ENCODE measurements at places on chromosomes 7 and 10. TPM values are rescaled to one million over a fixed set of nuclear protein-coding genes. Genes with fewer than 3 reads are reported as not detected.

GRCh38 chr10:112460366-112460765, 13.4 kb downstream of the VTI1A start:
- H3K4me3 ChIP-seq = no peak overlapping the region
- H3K4me1 ChIP-seq = no peaks in the 10 kb centered on the region
- H3K27ac ChIP-seq = no peak overlapping the region
- no peak for DNase-seq
- no peaks in the 10 kb centered on the region for H3K27me3 ChIP-seq

- peaks cover 9% of the 10 kb centered on the region for H3K4me1 ChIP-seq
- no peaks in the 10 kb centered on the region for H3K36me3 ChIP-seq
- no peak for DNase-seq
Measured at GRCh38 chr10:42479057-42479456, 159.3 kb downstream of the ZNF33B start.

DNA sequence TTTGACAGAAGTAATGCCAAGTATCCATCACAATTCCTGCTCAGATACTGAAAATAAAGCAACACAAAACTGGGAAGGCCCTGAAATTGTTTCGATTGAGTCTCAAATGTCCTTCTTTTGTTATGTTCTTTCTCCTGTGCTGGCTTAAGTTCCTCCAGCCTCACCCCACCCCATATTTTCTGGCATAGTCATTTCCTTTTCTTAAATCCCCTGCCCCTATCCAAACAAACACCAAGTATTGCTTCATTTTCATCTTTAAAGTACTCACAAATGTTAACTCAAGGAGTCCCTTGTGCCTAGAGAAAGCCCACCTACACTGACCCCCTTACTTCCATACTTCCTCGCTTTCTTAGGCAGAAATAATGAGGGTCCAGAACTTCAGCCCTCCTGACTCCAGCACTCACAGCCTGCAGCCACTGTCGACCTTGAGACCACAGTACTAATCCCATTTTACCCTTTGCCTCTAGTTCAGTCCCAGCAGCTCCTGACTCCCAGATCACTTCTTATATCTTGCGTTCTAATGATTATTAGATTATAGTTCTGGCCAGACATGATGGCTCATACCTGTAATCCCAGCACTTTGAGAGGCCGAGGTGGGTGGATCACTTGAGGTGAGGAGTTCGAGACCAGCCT, 73.2 kb upstream of the ST8SIA6 start:
- no peaks in the 10 kb centered on the region for H3K36me3 ChIP-seq
- no peak overlapping the region for H3K27ac ChIP-seq
- H3K27me3 ChIP-seq = no peaks in the 10 kb centered on the region
- H3K4me1 ChIP-seq = no peaks in the 10 kb centered on the region
- DNase-seq = no peak

TIAL1 gene
- 81.7 TPM for total RNA-seq

GRCh38 chr7:103944230-103944900, 45.1 kb downstream of the RELN start:
- no peaks in the 10 kb centered on the region for H3K36me3 ChIP-seq
- H3K4me1 ChIP-seq = no peaks in the 10 kb centered on the region
- H3K27ac ChIP-seq = no peak overlapping the region
- no peak overlapping the region for H3K4me3 ChIP-seq
- no peak for DNase-seq
- H3K27me3 ChIP-seq = no peaks in the 10 kb centered on the region

DNAJB6 gene
- total RNA-seq = 130 TPM

SLC26A5 gene
- 0.36 TPM for total RNA-seq

FAM3C gene
- total RNA-seq = 58.9 TPM

- DNase-seq = no peak
- H3K4me3 ChIP-seq = no peak overlapping the region
Measured at GRCh38 chr7:34058801-34059135, 153.4 kb downstream of the BMPER start.

VAX1 gene
- not detected for total RNA-seq

OPN1SW gene
- total RNA-seq = not detected

- H3K27ac ChIP-seq = no peak overlapping the region
- no peak overlapping the region for H3K4me3 ChIP-seq
- DNase-seq = no peak
- no peaks in the 10 kb centered on the region for H3K36me3 ChIP-seq
Measured at GRCh38 chr7:140053812-140054539, 8.8 kb downstream of the PARP12 start.

GRM3 gene
- total RNA-seq = not detected

RET gene
- 5.4 TPM for total RNA-seq

- H3K36me3 ChIP-seq = no peaks in the 10 kb centered on the region
- H3K27me3 ChIP-seq = no peaks in the 10 kb centered on the region
- no peak overlapping the region for H3K4me3 ChIP-seq
- H3K27ac ChIP-seq = peak overlapping the region; percentile 32
- H3K4me1 ChIP-seq = no peaks in the 10 kb centered on the region
Measured at GRCh38 chr7:151695951-151696541, 176.4 kb upstream of the RHEB start.

GRCh38 chr10:110495731-110496552, 1.8 kb upstream of the DUSP5 start:
- H3K4me1 ChIP-seq = no peaks in the 10 kb centered on the region
- peak overlapping the region; percentile 83 for H3K4me3 ChIP-seq
- H3K36me3 ChIP-seq = no peaks in the 10 kb centered on the region
- peak; percentile 76 for DNase-seq
- H3K27me3 ChIP-seq = no peaks in the 10 kb centered on the region
- peak overlapping the region; percentile 97 for H3K27ac ChIP-seq

DNA sequence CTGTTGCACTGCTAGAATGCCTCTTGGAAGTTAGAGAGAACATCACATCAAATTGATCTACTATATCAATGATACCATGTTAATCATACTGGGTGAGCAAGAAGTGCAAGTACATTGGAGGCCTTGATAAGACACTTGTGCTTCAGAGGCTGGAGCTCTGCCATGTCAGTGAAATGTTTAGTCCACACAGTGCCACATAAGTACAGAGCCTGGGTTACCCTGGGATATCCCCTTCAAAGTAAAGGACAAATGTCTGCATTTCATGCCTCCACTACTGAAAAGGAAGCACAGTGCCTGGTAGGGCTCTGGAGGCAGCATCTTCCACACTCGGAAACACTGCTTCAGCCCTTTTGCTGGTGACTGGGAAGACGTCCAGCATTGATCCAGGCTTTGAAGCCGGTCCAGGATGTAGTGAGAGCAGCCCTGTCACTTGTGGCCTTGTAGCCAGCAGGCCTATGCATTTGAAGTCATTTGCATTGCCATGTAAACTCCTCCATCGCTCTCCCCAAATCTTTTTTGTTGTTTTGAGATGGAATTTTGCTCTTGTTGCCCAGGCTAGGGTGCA, 15.7 kb upstream of the STN1 start:
- H3K4me3 ChIP-seq = no peak overlapping the region
- H3K36me3 ChIP-seq = no peaks in the 10 kb centered on the region
- no peaks in the 10 kb centered on the region for H3K4me1 ChIP-seq
- DNase-seq = no peak

DNA sequence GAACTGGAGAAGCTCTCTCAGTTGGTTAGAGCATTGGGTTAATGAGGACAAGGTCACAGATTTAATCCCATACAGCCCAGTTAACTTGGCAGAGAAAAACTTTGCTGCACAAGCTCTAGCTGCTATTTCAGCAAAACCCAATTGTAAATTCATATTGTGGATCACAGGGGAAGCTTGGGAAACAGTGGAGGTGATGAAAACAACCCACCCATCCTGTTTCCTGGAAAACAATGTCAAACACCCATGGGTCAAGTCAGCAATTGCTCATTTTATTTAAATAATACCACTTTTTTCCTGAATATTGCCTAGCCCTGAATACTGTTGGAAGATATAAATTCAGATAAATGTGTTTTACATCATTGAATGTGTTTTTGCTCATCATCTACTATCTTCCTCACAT, 900.6 kb upstream of the LRRTM3 start:
- H3K4me1 ChIP-seq = no peaks in the 10 kb centered on the region
- no peaks in the 10 kb centered on the region for H3K36me3 ChIP-seq
- DNase-seq = no peak
- no peak overlapping the region for H3K4me3 ChIP-seq
- no peaks in the 10 kb centered on the region for H3K27me3 ChIP-seq
- no peak overlapping the region for H3K27ac ChIP-seq

ADD3 gene
- total RNA-seq = 29.6 TPM

GRCh38 chr7:27840313-27840712, 100.4 kb downstream of the TAX1BP1 start:
- no peaks in the 10 kb centered on the region for H3K27me3 ChIP-seq
- no peak overlapping the region for H3K27ac ChIP-seq
- H3K4me1 ChIP-seq = no peaks in the 10 kb centered on the region
- no peak overlapping the region for H3K4me3 ChIP-seq
- no peaks in the 10 kb centered on the region for H3K36me3 ChIP-seq
- DNase-seq = no peak

DNA sequence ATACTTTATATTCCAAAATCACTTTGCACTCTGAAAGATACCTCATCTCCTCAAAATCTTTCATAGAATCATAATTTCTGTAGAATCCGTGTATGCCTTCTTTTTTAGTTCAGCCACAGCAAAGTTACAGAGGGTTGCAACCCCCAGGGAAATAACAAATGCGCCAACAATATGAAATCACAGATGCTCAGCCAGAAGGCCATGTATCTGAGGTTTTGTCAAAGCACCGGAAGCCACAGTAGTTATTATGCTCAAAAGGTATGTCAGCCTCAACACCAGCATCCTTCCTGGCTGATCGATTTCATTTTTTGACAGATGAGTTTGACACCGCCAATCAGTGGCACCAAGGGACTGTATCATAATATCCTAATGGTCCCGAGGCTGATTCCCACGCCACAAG, 204.1 kb downstream of the KCNMA1 start:
- H3K27ac ChIP-seq = no peak overlapping the region
- DNase-seq = no peak
- H3K27me3 ChIP-seq = no peaks in the 10 kb centered on the region
- H3K4me3 ChIP-seq = no peak overlapping the region
- no peaks in the 10 kb centered on the region for H3K36me3 ChIP-seq

GRCh38 chr7:81715984-81716588, 53.8 kb downstream of the HGF start:
- no peak overlapping the region for H3K4me3 ChIP-seq
- DNase-seq = no peak
- no peaks in the 10 kb centered on the region for H3K36me3 ChIP-seq
- no peak overlapping the region for H3K27ac ChIP-seq
- peaks cover 8% of the 10 kb centered on the region for H3K4me1 ChIP-seq

OR13A1 gene
- not detected for total RNA-seq

- DNase-seq = no peak
- H3K27me3 ChIP-seq = no peaks in the 10 kb centered on the region
- no peaks in the 10 kb centered on the region for H3K36me3 ChIP-seq
- no peak overlapping the region for H3K4me3 ChIP-seq
- no peaks in the 10 kb centered on the region for H3K4me1 ChIP-seq
Measured at GRCh38 chr10:61329854-61330253, 123.3 kb downstream of the TMEM26 start.

GRCh38 chr10:117240621-117241529, at the start of gene SLC18A2:
SLC18A2 (plus strand) TSS chr10:117241114; CDS start chr10:117241694, 580 bp downstream.
- no peaks in the 10 kb centered on the region for H3K36me3 ChIP-seq
- no peak within 1 kb of the TSS for H3K27ac ChIP-seq
- peak within 1 kb of the TSS; percentile 18 for H3K4me3 ChIP-seq
- no peak for DNase-seq
- no peaks in the 10 kb centered on the region for H3K4me1 ChIP-seq
- H3K27me3 ChIP-seq = peaks cover 26% of the 10 kb centered on the region

DNA sequence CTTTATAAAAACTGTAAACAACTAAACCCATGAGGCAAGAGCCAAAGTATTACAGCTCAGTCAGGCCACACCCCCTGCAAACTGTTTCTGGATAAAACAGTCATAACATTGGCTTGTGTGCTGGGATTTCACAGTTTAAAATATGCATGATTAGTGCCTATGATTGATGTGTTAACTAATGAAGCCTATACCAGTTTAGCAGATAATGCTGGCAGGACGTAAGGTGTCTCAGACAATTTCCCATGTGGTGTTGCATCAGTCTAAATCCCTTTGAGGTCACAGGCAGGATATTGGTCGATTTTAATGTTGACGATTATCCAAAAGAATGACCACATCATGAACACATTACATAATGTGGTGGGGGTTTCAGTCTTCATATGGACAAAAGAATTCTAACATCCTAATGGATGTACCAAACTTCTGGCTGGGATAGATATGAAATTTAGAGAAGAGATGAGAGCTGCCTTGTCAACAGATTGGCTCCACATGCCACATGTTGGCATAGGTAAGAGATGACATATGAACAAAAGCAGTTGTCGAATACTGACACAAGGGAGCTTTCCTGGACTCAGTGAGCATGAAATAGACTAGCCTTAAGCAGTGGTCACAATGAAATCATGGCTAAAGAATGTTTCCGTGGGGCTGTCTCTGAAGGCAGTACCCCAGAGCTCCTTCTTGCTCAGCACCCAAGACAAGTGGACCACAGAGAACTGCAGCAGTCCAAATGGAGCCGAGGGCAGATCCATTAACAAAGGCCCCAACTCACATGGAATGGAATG, 445.6 kb downstream of the GFRA1 start:
- H3K4me1 ChIP-seq = no peaks in the 10 kb centered on the region
- DNase-seq = no peak
- no peak overlapping the region for H3K4me3 ChIP-seq
- peak overlapping the region; percentile 64 for H3K27ac ChIP-seq

- no peak for DNase-seq
- no peaks in the 10 kb centered on the region for H3K36me3 ChIP-seq
- H3K4me1 ChIP-seq = peaks cover 19% of the 10 kb centered on the region
Measured at GRCh38 chr10:51574248-51575048, 124.9 kb downstream of the CSTF2T start.

- H3K27ac ChIP-seq = no peak overlapping the region
- H3K36me3 ChIP-seq = no peaks in the 10 kb centered on the region
- no peak overlapping the region for H3K4me3 ChIP-seq
- H3K27me3 ChIP-seq = no peaks in the 10 kb centered on the region
- no peaks in the 10 kb centered on the region for H3K4me1 ChIP-seq
Measured at GRCh38 chr7:51237446-51238133, 79.0 kb downstream of the COBL start.

DNA sequence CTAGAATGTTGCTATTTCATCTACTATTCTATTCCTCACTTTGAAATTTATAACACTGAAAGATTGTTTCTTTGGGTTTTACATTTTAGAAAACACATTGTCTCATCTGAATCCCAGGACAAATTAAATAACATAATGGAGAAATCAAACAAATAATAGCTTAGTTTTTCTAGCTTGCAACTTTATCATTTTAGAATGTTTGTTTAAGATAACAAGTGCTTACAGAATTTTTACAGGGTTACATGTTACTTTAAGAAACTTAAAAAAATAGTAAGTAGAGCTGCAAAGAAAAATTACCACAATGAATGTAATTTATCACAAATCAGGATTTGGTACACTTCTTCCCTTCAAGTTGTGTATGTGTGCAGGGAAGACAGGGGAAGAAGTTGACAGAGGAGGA, 11.3 kb downstream of the CAV2 start:
- peak overlapping the region; percentile 89 for H3K27ac ChIP-seq
- no peaks in the 10 kb centered on the region for H3K36me3 ChIP-seq
- DNase-seq = no peak
- H3K4me3 ChIP-seq = no peak overlapping the region

DNA sequence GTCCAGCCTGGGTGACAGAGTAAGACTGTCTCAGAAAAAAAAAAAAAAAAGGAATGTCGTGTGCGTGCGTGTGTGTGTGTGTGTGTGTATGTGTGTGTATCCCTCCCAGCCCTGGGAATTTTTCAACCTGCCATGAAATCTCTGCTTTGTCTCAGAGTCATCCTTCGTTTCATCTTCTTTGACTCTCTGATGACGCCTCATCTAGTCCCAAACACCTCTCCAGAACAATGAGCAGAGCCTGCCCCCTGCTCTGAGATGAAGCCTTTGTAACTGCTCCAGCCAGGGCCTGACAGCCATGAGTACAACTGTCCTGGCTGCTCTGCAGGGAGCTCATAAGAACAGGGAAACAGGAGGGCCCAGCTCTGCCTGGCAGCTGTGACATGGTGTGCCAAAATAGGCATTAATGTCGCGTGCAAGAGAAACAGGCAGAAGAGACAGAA, 149.5 kb downstream of the FAM107B start:
- H3K27me3 ChIP-seq = no peaks in the 10 kb centered on the region
- H3K27ac ChIP-seq = peak overlapping the region; percentile 48
- peak; percentile 77 for DNase-seq
- H3K4me1 ChIP-seq = no peaks in the 10 kb centered on the region
- no peaks in the 10 kb centered on the region for H3K36me3 ChIP-seq

Data from sigmoid colon (tissue), 7 donors.